ENCODE measurements at places on chromosomes 4 and X.

DNA sequence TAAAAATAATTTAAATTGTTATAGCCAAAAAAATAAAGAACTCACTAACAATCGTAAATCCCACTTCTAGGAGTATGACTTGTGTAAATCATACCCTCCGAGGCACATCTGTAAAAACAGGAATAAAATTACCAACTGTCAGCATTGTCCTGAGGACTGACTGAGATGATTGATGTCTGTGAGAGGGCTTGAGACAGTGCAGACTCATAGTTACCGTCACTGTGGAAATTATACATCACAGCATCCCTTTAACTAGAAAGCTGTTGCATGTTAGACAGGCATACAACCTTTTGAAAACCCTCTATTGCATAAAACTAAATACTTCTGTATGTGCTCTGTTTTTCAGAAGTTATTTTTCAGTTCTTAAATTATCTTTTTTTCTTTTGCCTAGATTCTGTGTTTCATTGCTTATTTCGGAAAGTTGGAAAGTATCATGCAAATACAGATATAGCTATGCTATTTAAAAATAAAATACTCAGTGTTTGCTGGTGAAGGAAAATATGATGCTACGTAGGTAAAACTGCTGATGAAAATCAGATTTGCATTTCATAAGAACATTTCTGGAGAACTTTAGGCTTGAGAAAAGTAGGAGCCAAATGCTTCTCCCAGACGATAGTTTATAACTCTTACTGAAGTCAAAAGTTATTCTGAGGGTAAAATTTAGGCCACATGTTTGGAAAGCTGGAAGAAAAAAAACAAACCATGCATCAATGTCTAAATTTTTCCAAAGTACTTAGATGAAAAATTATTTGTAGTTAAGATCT, 13.6 kb upstream of the RBPJ start:
- DNase-seq: no peak

DNA sequence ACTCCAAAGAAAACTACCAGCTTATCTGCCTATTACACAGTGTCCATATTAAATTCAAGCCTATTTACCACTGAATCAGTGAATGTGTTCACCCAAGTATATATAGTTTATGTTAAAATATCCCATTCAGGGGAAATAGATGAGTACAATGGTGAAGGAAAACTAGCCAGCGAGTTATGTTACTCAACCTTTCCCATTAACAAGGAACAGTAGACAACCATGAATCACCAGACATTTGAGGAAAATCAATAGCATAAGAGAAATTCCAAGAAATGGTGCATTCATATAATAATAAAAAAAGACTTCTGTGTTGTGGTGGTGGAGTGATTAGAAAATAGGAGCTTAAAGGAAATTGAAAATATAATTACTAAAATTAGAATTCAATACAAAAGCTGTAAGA, 21.3 kb downstream of the IQCM start:
- no peak for DNase-seq

DNA sequence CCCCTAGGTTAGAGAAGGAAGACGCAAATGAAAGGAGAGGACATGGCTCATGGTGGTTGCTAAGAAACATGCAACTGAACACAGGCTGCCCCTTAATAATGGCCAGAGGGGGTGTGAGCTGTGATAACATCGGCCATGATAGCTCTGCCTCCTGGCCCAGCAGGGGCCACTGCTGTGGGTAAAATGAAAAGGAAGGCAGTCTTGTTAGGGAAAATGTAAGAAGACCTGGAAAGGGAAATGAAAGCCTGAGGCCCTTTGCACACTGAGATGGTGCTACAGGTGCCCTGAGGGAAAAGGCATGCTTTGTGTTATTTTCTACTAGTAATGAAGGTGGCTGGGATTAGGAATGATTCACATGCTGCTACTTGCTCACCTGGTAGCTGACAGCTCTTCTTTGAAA, 123.6 kb upstream of the MID1 start:
- no peak for DNase-seq

DNA sequence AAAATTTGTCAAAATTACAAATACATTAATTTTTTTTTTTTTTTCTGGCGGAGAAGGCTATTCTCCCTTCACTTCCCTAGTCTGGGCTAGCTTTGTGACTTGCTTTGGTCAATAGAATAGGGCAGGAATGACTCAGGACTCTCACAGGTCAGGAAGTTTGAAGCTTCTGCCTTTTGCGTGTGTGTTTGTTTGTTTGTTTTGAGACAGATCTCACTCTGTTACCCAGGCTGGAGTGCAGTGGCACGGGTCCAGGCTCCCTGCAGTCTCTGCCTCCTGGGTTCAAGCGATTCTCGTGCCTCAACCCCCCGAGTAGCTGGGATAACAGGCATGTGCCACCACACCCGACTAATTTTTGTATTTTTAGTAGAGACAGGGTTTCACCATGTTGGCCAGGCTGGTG, 55.9 kb upstream of the USP9X start:
- DNase-seq: no peak

- DNase-seq: no peak
Measured at GRCh38 chr4:112853662-112854256, 195.7 kb upstream of the ANK2 start.

- no peak for DNase-seq
Measured at GRCh38 chr4:178470996-178471784, 1029.0 kb upstream of the AGA start.

DNA sequence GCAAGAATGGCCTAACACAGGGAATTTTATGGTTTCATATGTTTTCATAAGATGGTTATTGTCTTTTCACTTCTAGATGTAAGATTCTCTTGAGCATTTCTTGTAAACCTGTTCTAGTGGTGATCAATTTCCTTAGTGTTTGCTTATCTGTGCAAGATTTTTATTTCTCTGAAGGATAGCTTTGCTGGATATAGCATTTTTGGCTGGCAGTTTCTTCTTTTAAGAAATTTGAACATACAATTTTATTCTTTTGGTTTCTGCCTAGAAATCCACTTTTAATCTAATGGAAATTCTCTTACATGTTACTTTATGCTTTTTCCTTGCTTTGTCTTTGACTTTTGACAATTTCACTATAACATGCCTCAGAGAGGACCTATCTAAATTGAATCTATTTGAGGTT, 276.5 kb upstream of the SFRP2 start:
- no peak for DNase-seq

GRCh38 chrX:28670074-28670473, 82.8 kb downstream of the IL1RAPL1 start:
- no peak for DNase-seq

- DNase-seq: no peak
Measured at GRCh38 chr4:139189972-139190371, 13.0 kb upstream of the ELF2 start.

DNA sequence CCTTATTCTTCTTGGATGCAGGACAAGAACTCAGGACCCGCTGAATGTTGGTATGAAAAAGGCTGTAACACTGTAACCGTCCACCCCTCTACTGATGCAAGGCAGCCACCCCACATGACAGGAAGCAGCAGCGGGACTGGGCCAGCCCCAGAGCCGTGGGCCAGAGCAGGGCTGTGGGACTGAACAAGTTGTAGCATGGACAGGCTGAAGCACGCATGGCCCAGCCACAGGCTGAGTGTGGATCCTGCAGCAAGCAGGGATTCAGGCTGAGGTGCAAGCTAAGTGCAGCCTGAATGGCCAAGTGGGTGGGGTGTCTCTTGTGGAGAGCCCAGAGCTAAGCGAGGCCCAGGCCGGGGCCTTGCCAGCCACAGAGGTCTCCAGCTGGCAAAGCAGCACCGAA, 632.2 kb downstream of the SPOCK3 start:
- DNase-seq: no peak

- DNase-seq: no peak
Measured at GRCh38 chr4:180990931-180991330, 1252.3 kb upstream of the TENM3 start.

All from stimulated activated CD8-positive, alpha-beta memory T cell treated with anti-CD3 and anti-CD28 coated beads, Interleukin-15, amount 100 ng/mL, for 24 hours (primary cell).